ENCODE measurements at places on chromosomes 6 and 20. TPM values are rescaled to one million over a fixed set of nuclear protein-coding genes. Genes with fewer than 3 reads are reported as not detected.
A peak's percentile ranks its signal among the peaks of the same experiment; 100 is the strongest.

BMP7 gene
- not detected for total RNA-seq

ENPP1 gene
- 0.98 TPM for total RNA-seq

DNA sequence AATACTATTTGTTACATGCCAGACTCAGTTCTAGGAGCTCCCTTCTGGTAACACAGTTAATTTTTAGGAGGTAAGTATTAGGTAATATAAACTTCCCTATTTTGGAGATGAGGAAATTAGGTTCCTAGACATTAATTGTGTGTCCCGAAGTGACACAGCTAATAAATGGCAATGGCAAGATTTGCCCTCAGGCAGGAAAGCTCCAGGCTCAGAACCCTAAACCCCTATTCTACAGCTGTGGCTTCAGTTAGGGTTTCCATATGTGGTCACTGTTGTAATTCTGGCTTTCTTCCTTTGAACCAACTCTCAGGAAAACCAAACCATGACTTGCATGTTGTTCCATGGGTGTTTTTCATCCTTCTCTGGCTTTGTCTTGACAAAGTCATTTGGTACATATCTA is 188.2 kb downstream of the PLCB1 start:
- DNase-seq, result no peak

- DNase-seq, result peak; percentile 89
Observed at GRCh38 chr6:3808759-3809514, 40.2 kb upstream of the FAM50B start.

- DNase-seq, result peak; percentile 23
Observed at GRCh38 chr20:32762754-32763201, 593 bp downstream of the DNMT3B start.

DNA sequence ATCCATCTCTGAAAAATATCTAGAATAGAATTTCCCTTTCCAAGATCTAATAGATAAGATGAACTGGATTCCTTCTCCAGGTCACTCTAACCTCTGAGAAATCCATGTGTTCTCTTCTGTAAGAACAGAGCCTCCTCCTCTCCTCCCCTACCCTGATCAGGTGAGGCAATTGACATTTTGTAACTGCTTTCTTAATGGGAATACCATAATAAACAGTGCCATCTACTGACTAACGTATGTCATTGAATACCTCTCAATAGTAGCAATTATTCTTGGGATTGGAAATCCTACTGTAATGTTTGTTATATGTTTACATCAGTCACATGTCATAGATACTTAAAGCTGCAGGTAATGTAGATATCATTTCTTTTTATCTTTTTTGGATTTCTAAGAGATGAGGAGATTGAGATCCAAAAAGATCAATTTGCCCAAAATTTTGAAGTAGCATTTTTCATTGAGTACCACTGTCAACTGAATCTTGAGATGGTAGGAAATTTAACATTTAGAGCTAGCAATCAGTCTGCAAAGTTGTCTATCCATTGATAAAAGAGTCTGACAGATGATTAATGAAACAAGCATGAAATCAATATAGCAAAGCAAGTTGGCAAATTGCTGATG is 365.8 kb upstream of the HSF2 start:
- peak; percentile 68 for DNase-seq

DNA sequence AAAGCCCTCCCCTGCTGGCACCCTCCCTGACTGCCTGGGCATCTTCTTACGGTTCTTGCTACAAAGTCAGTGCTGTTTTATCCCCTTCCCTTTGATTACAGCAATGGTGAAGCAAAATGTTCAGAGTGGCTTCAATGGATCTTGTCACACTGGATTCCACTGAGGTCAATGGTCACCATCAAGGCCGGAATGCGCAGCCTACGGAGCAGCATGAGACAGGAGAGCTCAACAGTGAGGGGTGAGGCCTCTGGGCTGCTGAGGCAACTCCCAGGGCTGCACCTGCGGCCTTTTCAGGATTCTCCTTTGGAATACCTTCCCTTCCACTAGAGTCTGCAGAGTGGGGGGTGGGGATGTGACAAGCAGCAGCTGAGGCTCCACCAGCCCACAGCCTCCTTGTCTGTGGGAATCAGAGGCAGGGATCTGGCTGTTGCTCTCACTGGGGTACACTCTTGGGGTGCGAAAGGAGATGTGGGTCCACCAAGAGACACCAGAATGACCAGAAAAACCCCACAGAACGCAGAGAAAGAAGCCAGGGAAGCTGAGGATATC is 40.4 kb upstream of the EMILIN3 start:
- no peak for DNase-seq

GRCh38 chr20:16407251-16408067 is 165.8 kb downstream of the KIF16B start:
- DNase-seq, result no peak

- DNase-seq, result no peak
Observed at GRCh38 chr6:114638341-114638740, 295.5 kb upstream of the HS3ST5 start.

RBM24 gene
- total RNA-seq, result 3.4 TPM

RBL1 gene
- total RNA-seq, result 17.7 TPM

CCN6 gene
- total RNA-seq, result not detected

- DNase-seq, result peak; percentile 79
Observed at GRCh38 chr20:51995551-51995951, 193.2 kb upstream of the SALL4 start.

GRCh38 chr6:5904532-5904931 is 102.2 kb downstream of the NRN1 start:
- DNase-seq, result no peak

MUC22 gene
- not detected for total RNA-seq

- peak; percentile 74 for DNase-seq
Observed at GRCh38 chr6:1624851-1625781, 15.4 kb downstream of the FOXC1 start.

SPAG4 gene
- 19.1 TPM for total RNA-seq

GRCh38 chr6:34673064-34673463 is 23.5 kb downstream of the ILRUN start:
- peak; percentile 15 for DNase-seq

DNA sequence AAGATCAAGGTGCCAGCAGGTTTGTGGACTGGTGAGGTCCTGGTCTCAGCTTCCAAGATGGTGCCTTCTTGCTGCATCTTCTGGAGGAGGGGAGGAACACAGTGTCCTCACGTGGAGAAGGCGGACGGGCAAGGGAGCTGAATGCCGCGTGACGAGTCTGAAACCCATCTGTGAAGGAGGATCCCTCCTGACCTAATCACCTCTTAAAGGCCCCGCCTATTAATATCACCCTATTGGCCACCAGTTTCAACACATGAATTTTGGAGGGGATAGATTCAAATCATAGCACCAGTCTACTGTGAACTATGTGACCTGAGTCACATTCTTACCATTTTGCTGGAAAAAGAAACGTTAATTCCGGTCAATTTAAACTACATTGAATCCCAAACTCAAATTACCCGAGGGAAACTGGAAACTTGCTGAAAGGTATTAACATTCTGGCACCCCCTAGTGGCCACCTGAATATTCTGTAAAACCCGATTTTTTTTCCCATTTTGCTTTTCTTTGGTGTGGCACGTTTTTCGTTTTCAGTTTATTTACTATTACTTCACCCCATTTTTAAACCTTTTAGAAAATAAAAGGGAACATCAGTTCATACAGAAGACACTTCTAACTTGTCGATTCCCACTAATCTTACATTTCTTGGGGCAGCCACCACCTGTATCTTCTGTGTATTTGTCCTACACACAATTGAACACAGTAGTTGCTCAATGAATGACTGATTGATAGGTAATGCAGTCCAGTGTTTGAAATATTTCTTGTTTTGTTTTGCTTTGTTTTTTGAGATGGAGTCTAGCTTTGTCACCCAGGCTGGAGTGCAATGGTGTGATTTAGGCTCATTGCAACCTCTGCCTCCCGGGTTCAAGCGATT is 17.9 kb upstream of the CCDC170 start:
- DNase-seq, result peak; percentile 70

DNA sequence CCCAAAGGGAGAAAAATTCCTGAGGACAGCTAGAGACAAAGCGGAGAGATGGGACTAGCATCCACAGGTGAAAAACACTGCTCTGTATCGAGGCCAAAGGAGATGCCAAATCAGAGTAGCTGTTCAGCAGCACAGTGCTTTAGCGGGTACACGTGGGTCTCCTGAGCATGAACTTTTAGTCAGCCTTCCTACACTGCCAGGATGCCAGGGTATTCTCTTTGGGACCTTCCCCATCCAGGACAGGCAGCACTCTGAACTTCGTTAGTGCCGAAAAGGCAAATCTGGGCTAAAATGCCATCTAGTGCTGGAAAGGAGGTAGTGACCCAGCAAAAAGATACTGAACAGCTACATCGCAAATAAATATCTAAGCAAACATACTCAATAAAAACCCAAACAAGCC is 64.9 kb downstream of the C6orf58 start:
- DNase-seq, result peak; percentile 58

GRCh38 chr6:38861926-38862401 is 146.9 kb downstream of the DNAH8 start:
- no peak for DNase-seq

DNA sequence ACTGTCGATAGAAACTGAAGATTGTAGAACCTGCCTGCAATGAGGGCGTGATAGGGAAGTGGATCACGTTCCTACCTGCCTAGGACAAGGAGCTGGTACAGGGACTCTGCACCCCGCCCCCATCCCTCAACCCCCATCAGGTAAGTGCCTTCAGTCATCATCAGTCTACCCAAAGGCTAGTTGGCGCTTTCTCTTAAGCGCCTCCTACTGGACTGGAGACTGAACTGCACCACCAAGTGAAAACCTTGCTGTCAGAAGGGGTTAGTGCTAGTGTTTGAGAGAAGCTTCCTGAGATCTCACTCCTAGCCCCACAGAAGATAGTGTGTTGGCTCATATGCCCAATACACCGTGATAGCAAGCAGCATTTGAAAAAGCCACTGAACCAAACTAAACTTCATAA is 706.5 kb upstream of the MAN1A1 start:
- no peak for DNase-seq

- DNase-seq, result peak; percentile 71
Observed at GRCh38 chr6:157235600-157236039, 87.7 kb downstream of the TMEM242 start.

- no peak for DNase-seq
Observed at GRCh38 chr20:56121850-56122249, 116.5 kb upstream of the CBLN4 start.

MCCD1 gene
- total RNA-seq, result not detected

GRCh38 chr6:45428727-45429126 is 51.0 kb upstream of the SUPT3H start:
- no peak for DNase-seq

DSP gene
- total RNA-seq, result 95.4 TPM

OR2B6 gene
- not detected for total RNA-seq

OR2W1 gene
- total RNA-seq, result not detected

NT5DC1 gene
- total RNA-seq, result 3.7 TPM

OR10C1 gene
- total RNA-seq, result not detected

DNA sequence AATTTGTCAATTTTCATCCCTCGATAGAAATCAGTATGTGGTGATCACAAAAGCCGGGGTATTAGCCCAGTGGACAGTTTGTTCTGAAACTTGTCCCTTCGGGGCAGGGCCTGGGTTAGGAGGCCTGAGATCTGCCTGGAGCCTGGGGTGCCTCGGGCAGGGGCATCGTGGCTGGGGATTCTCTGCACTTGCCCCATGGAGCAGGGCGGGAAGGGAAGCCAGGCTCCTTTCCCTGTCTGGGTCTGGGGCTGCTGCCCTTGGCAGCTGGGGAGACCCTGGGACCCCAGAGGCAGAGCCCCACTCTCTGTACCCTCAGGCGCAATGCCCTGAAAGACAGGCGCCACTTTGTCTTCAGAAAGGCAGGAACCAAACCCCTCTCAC is 27.4 kb downstream of the NTSR1 start:
- DNase-seq, result no peak

DACT2 gene
- not detected for total RNA-seq

DNA sequence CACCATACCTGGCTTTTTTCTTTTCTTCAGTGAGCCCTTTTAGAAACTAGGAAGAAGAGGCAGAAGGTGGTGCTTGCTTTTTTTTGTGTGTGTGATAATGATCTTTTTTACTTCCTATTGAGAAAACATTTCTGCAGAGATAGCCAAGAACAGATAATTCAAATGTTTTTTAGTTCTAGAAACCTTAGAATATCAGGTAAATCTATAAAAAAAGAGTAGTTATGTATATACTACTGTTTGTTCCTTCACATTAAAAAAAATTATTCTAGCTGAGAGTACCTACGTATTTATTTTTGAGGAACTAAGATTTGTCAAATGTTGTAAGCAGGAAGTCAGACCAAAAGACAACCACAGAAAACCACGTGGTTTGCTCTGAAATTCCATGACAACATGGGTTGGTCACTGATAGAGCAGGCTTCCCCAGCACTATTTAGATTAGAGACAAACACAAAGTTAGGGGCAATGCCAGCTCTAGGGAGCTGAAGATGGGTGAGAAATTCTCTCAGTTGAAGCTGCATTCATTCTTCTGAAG is 12.8 kb downstream of the STK4 start:
- peak; percentile 28 for DNase-seq

DNA sequence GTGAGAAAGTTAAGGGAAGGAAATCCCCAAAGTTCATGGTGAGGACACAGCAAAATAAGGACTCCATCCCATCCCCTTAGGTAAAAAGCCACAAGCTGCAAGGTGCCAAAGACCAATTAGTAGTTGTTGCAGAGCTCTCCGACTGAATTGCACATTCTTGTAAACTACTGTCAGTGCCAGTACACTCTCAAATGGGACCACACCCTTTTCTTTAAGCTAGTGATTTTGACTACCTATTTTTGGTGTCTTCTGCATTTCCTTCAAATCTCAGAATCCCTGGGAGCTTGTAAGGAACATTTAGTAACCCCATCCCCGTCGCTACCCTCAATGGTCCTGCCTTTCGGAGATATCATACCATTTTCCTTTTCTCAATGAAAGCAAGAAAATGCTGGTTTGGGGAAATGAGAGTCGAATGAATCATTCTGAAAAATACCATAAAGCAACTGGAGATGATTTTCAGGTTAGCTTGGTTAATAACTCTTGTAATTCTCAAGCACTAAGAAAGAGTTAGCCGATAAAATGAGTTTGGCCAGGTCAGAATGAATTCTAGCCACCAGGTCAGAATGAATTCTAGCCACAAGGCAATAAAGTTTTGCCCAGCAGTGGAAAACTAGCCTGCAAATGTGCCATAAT is 5.2 kb upstream of the HMGN3 start:
- no peak for DNase-seq

DNA sequence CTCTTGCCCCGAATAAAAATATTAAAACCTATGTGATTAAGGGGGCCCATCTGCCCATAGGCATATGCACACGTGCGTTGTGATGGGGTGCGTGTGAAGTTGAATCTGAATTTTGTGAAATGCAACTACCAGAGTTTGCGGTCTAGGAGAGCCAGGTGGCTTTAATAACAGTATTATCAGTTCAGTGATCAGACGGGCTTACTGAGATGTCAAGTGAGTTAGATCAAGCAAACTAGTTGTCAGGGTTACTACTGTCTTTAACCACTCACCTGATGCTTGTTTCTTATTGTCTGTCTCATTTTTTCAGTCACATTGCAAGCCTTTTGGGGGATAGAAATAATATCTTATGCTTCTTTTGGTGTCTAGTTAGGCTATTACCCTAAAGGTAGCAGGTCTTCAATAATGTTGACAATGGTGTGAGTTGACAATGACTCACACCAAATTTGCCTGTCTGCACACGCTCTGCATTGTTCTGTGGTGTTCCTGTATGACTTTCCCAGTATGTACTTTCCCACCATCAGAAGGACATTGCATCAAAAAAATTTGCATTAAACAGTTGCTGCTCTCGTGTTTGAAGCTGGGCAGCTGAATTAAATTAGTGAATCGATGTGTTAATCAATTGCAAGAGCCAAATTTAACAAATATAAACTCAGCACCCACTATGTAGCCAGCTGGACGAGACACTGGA is 103.1 kb upstream of the NAA20 start:
- DNase-seq, result peak; percentile 90

GRCh38 chr20:58959652-58960051 is 21.4 kb upstream of the NELFCD start:
- DNase-seq, result no peak

TGM2 gene
- total RNA-seq, result 401 TPM

VSX1 gene
- not detected for total RNA-seq

GRCh38 chr6:120447605-120448004 is 886.7 kb downstream of the TBC1D32 start:
- no peak for DNase-seq

Measured in dermis blood vessel endothelial cell (primary cell).